ENCODE measurements at places on chromosomes 7 and 10.

- no peak for DNase-seq
Measured at GRCh38 chr7:74149071-74149470, 25.1 kb upstream of the EIF4H start.

GRCh38 chr7:44484482-44485313 lies 5.8 kb downstream of the NUDCD3 start:
- no peak for DNase-seq

- no peak for DNase-seq
Measured at GRCh38 chr7:12524794-12525386, 45.6 kb upstream of the SCIN start.

- no peak for DNase-seq
Measured at GRCh38 chr10:557792-558328, 131.6 kb downstream of the DIP2C start.

GRCh38 chr7:133470-133869 lies 58.9 kb upstream of the FAM20C start:
- no peak for DNase-seq

GRCh38 chr10:121457729-121458128 lies 140.5 kb downstream of the FGFR2 start:
- DNase-seq = no peak

- DNase-seq = no peak
Measured at GRCh38 chr10:73095481-73096021, 1.1 kb downstream of the P4HA1 start.

- no peak for DNase-seq
Measured at GRCh38 chr7:134462337-134462925, 3.5 kb upstream of the AKR1B1 start.

DNA sequence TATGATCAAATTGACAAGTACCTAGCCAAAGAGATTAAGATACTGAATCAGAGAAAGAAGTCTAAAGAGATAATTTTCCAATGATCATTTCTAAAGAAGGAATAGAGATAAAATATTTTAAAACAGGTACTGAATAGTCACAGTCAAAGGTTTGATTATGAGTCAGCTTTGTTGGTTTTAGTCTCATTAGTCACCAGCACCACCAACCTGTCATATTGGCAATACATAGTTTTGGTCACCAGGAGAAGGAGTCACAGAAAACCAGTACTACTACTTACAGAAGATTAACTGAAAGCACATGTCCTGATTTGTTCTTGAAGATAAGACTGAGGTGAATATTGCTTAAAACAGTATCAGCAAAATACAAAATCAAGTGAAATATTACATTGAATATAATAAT lies 34.6 kb downstream of the ZEB1 start:
- DNase-seq = no peak

DNA sequence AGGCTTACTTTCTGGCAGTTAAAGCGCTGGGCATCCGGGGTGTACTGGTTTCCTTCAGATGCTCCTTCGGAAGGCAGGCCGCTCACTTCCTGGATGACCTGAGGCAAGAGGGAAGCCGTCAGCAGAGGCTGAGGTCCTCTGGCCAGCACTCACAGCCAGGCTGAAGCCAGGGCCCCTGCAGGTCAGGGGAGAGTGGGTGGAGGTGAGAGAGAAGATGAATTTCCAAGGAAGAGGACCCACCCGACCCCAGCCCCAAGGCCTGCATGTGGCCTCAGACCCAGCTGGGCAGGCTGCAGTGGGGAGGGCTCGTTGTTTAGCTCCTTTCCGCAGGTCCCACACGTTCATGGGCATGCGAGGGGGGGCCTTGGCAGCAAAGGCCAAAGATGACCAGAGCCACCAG lies 71.3 kb downstream of the VWA2 start:
- no peak for DNase-seq
